HCEC 1CT (cell line): ENCODE measurements at places on chromosomes 3 and 15.

DNA sequence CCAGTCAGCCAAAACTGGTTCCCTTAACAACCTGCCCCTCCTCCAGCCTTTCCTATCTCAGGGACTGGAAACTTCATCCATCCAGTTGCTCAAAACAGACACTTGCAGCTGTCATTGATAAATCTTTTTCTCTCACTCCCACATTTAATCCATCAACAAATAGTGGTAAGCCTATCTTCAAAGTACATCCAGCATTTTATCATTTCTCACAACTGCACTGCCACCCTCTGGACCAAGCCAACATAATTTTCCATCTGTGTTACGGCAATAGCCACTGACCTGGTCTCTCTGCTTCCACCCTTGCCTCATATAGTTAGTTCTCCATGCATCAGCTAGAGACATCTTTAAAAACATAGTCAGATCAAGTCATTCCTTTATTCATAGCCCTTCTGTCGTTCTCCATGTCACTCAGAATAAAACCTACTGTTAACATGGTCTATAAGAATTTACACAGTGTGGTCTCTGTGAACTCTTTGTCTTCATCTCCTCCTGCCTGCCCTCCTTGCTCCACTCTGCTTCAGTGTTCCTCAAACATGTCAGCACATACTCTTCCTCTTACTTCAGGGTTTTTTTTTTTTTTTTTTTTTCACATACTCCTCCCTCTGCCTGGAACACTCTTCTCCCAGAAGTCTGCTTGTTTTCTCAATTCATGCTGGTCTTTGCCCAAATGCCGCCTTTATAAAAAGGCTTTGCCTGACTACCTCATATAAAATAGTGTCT, 102.5 kb upstream of the COL6A5 start:
- no peak for DNase-seq

DNA sequence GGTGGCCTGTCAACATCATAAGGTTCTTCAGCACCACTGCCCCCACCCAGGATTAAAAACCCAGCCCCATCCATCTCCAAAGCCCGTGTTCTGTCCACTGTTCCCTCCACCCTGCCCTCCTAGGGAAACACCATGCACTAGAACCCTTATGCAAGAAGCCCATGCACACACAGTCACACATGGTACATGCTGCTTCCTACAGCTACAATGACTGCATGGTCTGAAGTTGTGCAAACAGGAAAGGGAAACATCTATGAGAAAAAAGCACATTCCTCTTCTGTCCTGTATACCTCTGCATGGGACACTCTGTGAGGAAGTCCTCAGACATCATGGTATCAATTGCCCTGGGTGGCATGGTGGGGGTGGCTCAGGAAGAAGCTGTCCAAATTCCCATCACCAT, 108.6 kb upstream of the MRPS22 start:
- DNase-seq, result no peak

DNA sequence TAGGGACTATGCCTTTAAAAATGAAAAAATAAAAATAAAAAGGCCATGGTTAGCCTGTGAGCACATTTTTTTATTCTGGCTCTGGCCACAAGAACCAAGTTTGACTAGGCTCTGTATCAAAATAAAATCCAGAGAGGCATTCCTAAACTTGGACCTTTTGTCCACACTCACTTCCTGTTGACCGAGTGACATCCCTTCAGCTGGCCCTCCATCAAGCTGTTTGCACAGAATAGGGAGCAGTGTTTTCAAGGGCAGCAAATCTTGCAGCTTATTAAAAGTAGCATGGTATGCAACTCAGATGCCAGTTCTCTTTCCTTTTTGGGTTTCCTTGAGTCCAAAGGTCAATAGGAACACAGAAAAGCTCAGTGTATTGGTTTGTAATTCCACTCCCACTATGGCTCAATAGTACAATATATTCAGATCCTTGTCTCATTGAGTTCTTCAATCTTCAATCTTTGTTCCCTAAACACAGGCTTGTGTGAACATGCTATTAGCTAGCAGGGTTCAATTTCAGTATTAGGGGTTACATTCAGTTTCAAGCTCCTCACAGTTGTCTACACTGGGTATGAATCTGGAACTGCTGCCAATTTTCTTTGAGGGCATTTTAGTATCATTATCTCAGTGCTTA, 244.5 kb downstream of the RBMS3 start:
- peak; percentile 63 for DNase-seq

GRCh38 chr3:12235691-12236090, 53.2 kb upstream of the PPARG start:
- peak; percentile 72 for DNase-seq

DNA sequence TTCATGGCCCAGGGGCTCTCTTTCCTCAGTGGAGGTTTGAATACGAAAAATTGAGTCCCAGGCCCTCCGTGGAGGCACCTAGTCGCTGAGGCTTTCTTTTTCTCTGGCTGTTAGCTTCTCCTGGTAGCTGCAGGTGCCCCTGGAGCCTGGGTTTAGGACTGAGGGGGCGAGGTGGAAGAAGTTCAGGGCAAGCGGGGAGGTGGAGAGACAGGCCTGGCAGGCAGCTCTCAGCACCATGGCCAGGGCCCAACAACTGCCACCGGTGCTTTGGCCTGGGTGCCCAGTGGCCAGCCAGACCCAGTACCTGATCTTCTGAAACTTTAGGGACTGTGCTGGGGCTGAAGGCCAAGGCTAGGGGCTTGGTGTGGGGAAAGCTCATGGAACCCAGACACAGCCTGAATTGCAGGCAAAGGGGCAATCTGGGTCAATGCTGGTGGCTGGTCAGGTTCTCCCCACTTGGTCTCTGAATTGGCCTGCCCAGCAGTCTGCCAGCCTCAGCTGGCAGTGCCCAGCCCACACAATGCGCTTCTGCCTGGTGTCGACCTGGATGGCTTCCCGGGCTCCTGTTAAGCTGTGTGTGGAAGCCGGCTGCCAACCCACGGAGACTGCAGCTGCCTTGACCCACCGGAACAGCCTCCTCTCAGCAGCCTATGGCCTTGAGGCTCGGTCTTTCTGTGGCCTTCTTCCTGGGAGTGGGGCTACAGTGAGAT, 30.3 kb upstream of the POLG start:
- no peak for DNase-seq

DNA sequence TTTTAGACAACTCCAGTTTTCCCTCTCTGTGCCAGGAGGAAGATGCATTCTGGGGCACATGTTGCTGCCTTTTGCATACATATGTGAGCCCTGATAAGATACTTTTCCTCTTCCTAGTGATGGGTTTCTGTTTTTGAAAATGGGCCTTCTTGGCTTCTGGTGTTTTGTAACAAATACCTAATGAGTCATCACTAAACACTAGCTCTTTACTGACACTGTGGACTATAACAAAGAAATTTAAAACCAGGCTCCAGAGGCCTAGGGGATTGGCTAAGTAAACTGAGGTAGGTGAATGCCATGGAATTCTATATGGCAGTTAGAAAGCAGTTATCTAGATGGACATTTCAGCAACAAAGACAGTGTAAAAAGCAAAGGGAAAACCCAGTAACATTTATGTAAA, 93.4 kb upstream of the NR2E3 start:
- DNase-seq, result peak; percentile 59

GRCh38 chr3:125116311-125117080, 60.7 kb upstream of the HEG1 start:
- peak; percentile 36 for DNase-seq

DNA sequence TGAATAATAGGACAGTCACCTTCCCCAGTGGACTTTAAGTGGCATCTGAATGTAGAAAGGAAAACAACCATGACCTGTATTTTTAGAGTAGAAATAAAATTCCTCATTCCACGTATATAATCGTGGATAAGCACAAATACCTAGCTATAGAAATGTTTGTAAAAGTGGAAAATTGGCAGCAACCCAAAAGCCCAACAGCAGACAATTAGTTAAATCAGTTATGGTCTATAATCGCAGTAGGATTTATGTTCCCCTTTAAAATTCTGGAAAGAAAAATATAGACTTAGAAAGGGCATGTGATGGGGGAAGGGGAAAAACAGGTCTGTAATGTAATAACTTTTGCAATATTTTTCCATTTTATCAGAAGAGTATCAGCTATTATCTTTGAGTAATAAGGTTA, 241.9 kb upstream of the ST8SIA2 start:
- no peak for DNase-seq

DNA sequence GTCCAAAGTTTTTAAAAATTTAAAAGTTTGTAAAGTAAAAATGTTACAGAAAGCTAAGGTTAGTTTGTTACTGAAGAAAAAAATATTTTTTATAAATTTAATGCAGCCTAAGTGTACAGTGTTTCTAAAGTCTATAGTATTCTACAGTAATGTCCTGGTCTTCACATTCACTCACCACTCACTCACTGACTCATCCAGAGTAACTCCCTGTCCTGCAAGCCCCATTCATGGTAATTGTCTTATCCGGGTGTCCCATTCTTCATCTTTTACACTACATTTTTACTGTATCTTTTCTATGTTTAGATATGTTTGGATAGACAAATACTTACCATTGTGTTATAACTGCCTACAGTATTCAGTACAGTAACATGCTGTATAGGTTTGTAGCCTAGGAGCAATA, 36.7 kb upstream of the ATP10A start:
- DNase-seq, result no peak

- no peak for DNase-seq
These were observed 29.3 kb downstream of the SPSB4 start for GRCh38 chr3:141080431-141080830.

- peak; percentile 26 for DNase-seq
These were observed 38.5 kb downstream of the HDC start for GRCh38 chr15:50227076-50227475.

GRCh38 chr15:33865416-33865815, 102.9 kb upstream of the CHRM5 start:
- peak; percentile 24 for DNase-seq

DNA sequence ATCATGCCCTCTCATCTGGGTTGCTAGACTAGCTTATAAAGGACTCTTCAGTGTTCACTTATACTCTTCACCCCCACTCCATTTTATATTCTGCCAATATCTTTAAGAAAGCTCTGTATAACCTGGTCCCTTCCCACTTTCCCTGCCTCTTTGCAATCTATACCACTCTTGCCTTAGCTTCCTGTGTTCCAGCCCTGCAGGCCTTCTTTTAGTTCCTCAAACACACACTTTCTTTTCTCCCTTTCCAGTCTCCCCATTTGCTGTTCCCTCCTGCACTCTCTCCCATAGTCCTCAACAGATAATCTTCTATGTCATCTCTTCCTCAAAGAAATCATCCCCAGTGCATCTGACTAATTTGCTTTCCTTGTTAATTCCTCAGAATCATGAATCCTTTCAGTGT, 28.7 kb downstream of the SENP8 start:
- no peak for DNase-seq

- DNase-seq, result no peak
These were observed 25.0 kb downstream of the PIF1 start for GRCh38 chr15:64800476-64800875.

- DNase-seq, result peak; percentile 20
These were observed 54.8 kb downstream of the MESD start for GRCh38 chr15:80934761-80935221.

DNA sequence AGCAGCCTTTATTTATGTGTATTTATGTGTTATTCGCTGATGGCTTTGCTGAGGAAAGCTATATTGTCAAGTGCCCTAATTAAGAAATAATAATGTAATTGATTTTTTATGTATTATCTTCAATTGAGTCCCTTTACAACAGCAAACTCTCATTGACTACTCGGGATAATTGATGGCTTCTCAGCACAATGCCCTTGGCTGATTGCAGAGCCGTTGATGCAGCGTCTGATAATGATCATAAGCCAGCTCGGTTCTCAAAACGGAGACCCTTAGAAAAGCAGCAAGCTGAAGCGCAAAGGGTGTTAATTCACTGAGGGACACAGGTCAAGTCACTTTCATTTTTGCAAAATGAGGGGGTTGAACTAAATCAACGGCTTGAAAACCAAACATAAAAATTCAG, 357.1 kb upstream of the KCNH8 start:
- DNase-seq, result no peak

DNA sequence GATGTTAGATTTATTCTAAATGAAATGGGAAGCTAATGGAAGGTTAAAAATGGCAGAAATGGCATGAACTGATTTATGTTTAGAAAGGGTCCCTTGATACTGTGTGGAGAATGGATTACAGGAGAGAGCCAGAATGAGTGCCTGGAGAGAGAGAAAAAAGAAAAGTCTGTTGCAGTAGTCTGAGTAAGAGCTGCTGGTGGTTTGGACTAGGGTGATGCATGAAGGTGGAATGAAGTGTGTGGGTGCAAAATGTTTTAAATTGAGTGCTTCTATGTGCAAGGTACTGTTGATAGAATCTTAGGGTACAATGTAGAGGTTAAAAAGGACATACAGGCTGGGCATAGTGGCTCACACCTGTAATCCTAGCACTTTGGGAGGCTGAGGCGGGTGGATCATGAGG, 11.4 kb upstream of the MGA start:
- DNase-seq, result peak; percentile 75

GRCh38 chr3:190601622-190602021, 87.7 kb downstream of the IL1RAP start:
- no peak for DNase-seq

DNA sequence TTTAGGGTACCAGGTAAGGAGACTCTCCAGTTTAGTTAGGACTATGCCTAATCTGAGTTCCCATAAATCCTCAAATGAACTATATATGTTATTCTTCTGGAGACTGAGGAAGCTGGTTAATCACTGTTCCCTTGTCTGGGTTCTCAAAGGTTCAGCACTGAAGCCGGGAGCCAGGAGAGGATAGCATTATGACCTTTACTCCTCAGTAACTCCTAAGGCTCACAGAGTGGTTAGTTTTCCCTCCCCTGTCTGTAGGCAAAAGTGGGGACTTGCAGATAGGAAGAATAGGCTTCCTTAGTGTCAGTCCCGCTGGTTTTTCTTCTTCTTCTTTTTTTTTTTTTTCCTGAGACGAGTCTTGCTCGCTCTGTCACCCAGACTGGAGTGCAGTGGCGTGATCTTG, 50.4 kb downstream of the CRTC3 start:
- DNase-seq, result no peak

- DNase-seq, result no peak
These were observed 37.0 kb upstream of the CASR start for GRCh38 chr3:122146466-122146865.

GRCh38 chr15:77642793-77643430, 10.2 kb upstream of the LINGO1 start:
- DNase-seq, result no peak

DNA sequence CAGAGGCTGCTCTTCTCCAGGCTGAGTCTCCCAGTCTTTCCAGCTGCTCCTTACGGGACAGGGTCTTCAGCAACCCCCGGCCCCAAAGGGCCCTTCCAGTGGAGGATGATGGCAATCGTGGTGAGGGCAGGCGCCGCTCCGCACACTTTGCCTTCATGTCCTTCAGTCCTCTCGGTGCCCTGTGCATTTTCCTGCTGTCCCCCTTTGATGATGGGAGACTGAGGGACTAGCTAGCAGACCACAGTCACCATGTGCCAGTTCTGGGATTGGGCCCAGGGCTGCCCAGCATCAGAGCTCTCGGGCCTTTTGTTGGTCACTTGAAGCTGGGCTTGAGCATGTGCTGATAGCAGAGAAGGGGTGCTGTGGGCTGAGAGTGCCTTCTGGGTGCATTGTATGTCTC, 8.8 kb upstream of the TXNRD3 start:
- DNase-seq, result no peak

DNA sequence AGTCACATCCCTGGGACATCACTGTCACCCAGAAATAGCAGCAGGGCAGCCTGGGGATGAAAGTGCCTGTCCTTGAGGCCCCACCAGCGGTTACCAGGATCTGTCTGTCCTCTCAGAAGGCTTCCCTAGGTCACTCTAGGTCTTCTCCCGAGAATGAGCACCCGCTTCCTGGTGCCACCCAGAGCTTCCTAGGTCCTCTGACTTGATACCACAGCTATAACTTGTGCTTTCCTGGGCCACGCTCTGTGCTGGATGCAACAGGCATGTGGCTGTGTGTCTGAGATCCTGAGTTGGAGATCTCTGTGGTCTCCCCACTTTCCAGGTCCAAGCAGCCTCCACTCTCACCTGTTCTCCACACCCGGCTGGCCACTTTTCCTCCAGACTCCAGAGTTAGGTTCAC, 25.8 kb downstream of the ARNT2 start:
- DNase-seq, result no peak
